Effector memory CD8-positive, alpha-beta T cell (primary cell): ENCODE measurements at places on chromosomes 7 and 10.

GRCh38 chr7:106317971-106318370 lies 33.2 kb upstream of the NAMPT start:
- no peak for DNase-seq

DNA sequence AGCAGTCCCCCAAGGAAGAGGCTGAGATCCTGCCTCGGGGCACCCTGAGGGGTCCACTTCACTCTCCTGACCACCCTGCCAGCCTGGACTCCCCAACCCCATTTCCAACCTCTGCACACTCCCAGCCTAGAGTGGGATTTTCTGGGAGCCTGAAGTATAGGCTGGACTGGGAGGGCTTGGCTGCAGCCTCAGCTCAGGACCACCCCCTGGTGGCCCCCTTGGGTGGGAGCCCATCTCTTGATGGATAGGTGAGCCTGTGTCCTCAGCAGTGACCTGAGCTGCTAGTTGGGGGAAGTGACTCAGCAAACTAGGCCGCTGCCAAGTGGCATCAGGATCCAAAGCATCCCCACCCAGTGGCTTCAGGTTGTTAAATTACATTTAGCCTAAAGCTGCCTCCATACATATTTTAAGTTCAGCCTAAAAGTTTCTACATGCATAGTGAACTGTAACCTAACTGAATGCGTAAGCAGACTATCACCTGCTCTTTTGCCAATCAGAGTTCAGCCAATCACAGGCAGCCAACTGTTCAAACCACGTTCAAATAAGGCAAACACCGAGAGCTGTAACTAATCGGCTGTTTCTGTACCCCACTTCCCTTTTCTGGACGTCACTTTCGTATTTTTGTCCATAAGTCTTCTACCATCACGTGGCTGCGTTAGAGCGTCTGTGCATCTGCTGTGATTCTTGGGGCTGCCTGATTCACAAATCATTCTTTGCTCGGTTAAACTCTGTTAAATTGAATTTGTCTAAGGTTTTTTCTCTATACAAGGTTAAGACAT lies 144.0 kb downstream of the PLPP4 start:
- no peak for DNase-seq

GRCh38 chr7:151371266-151371665 lies 29.7 kb downstream of the NUB1 start:
- DNase-seq, result no peak

DNA sequence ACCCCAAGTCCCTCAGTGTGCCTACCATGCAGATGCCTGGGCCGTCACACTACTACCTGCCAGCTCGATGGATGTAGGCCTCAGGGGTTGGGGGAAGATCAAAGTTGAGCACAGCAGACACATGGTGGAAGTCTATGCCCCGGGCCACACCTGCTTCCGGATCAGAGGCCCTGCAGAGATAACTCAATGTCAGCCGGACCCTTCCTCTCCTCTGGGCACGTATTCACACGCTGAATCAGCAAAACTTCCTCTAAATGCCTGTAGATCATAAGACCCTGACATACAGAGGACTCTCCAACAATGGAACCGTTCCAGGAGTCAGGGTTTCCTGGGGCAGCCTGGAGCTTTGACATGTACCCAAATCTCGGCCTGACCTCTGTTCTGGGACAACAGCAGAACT lies 3.7 kb downstream of the DDX56 start:
- no peak for DNase-seq

DNA sequence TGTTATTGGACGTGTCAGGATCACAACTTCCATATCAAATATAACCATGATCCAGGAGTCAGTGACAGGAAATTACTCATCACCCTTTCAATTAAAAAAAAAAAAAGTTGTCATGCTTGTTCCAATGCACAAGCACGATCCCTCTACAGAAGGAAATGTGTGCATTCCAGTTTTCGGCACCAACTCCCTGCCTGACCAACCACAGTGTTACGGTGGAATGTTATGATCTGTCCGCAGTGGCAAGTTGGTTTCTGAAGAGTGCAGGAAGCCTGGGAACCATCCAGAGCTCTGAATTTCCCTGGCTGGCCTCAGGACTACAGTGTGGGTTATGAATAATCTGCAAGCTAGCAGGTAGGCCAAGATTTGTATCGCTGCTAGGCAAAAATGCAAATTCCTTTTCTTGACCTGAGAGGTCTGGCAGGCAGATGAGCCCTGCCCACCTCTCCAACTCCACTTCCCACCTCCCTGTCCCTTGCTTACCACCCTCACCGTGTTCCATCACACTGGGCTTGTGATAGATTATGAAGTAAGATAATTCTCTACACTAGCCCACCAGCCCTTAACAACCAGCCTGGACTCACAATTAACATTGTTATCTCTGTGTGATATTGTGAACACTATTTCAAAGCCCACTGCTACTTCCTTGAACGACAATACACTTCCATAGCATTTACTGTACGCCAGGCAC lies 20.4 kb downstream of the FRMPD2 start:
- no peak for DNase-seq

- no peak for DNase-seq
These were observed 11.1 kb downstream of the PKD1L1 start for GRCh38 chr7:47937065-47937687.

DNA sequence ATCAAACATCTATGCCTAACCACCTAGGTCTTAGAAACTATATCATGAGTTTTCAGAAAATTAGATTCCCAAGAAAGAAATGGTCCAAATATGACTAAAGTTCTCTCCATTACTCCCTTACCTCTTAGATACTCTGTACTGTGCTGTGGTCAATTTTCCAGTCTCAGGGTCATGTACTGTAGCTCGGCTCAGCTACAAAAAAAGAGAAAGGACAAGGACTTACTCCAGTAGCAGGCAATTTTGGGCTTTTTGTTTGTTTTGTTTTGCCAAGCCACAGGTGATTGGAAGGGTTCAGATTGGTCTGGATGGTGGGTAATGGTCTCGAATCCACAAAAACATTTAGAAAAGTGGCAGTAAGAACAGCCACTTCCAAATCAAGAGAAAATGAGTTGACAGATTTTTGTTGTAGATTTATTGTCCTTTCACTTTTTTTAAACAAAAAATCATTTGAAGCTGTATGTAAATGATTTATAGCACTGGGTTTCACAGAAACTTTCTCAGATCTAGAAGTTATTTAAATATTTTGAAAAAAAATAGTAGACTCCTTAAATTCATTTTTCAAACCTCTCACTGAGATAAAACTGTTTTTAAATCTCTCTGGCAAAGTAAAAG lies 52.8 kb downstream of the P4HA1 start:
- DNase-seq, result no peak

DNA sequence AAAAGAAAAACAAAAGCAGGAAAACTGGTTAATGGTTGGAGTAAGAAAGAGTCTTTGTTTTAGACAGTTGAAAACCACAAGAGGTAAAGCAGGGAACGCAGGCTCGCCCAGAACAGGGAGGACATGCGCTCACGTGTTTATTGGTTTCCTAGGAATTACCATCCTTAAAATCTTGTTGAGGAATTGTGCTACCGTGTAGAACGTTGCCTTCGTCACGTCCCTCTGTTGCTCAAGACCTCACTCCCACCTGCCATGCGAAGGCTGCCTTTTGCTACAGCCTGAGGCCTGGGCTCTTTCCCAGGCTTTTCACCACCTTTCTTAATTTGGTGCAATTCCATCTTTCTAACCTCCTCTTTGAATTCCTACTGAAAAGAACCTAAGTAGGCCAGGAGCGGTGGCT lies 61.6 kb upstream of the CAMK1D start:
- no peak for DNase-seq

GRCh38 chr7:69067397-69067796 lies 530.9 kb upstream of the AUTS2 start:
- DNase-seq, result no peak

DNA sequence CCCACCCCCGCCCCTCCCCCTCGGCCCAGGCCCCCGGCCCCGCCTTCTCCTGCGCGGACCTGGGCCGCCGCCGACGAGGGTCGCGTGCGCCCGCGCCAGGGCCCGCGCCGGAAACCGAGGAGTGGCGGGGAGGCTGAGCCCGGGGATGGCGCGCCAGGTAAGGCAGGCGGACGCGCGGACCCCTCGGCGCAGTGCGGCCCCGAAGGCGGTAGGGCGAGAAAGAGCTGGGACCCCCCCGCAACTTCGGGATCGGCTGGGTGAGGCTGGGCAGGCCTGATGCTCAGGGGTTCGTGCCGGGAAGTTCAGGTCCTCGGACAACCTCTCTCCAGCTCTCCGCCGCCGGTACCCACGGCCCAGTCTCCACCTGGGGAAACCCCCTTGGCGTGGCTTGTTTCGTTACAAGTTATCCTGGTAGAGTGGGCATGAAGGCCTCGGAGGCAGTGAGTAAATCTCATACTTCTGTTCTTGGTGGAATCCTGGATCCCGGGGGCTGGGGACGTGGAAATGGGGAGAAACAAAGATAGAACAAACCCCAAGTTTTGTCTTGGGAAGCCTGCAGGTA lies 58.4 kb downstream of the ZNF467 start:
- DNase-seq, result peak; percentile 42

DNA sequence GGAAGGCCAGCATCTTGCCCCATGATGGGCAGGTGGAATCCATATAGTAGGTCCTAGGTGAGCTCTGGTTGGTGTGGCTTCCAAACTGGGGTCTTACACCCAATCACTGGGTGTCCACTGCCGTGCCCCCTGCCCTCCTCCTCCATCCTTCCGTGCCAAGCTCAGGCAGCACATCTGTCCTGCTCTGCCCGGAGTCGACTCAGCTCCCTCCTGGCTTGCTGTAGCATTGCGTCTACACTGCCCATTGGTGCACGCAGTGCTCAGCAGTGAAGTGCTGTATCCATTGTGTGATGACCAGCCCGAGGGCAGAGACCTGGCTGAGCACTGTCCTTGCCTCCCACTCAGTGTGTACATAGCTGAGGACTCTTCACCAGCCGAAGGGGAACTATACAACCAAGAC lies 148.4 kb downstream of the ADAM12 start:
- no peak for DNase-seq

DNA sequence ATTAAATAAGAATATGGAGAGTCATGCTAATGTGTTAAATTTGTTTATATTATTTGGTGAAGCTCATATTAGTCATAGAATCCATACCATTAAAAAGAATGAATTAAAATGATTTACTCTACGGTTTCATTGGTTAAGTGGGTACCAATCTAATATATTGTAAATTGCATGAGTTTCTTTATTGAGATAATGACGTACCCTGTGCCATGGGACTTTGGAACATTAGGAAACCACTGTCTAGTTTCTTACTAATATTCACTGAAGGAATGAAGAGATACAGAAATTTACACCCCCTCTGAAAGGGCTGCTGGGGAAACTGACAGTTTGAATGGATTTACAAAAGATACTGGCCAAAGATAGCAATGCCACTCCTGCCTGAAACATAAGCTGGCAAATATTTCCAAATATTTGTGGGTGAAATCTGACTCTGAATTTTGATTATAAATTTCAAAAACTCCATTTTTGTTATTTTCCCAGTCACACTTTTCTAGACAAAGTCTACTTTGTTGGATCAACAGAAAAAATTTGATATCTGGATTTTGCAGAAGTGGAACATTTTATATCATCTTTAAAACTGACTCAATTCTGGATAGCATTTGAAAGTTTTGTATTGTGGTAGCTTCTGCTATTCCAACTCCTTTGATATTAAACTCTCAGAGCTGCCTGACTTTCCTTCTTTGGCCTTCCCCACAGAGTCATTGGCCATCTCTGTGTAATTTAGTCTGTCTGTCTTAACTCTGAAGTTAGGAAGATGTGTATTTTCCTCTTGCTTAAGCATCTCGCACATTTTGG lies 22.3 kb downstream of the MDFIC start:
- DNase-seq, result no peak

- DNase-seq, result no peak
These were observed 20.6 kb upstream of the ERCC6 start for GRCh38 chr10:49559476-49559875.

- DNase-seq, result no peak
These were observed 14.8 kb downstream of the BHLHA15 start for GRCh38 chr7:98225913-98226614.

GRCh38 chr7:40301486-40302068 lies 166.8 kb downstream of the SUGCT start:
- no peak for DNase-seq

GRCh38 chr10:59655309-59655708 lies 54.3 kb downstream of the SLC16A9 start:
- DNase-seq, result no peak

DNA sequence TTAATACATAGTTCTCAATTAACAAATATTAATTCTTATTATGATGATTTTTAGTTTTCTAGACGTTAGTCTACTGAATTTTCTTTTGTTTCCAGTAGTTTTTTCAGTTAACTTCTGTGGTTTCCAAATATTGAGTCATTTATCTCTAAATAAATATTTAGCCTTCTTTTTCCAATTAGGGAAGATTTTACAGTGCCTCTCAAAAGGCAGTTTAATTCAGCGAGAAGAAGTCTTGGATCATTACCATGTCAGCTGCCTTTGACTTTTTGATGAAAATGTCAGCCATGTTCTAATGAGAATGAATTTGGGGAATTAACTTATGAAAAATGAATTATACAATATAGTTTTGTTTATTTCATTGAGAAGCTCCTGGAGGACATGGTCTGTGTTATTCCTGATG lies 90.0 kb downstream of the CDK14 start:
- DNase-seq, result no peak

DNA sequence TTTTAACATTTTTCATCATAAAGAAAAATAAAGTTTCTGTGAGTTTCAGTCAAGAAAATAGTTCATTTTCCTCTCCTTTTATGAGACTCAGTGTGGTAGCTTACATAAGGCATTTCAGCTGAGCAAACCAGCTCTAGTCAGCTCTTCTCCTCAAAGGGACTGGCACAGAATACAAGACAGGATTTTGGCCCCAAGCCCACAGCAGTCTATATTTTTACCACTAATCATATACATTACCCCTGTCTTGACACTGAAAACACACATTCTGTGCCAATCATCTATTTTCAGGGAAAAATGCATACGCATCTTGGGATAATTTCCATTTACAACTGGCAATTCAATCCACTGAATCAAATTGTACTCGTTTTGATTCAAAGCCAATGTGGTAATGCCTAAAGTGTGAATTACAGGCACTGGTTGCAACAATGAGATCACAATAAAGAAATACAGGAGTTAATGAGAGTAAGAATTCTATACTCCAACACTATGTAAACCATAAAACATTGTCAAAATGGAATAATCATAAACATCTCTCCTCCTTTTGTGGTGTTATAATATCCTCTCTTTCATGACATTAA lies 186.4 kb downstream of the CACNA2D1 start:
- DNase-seq, result no peak

DNA sequence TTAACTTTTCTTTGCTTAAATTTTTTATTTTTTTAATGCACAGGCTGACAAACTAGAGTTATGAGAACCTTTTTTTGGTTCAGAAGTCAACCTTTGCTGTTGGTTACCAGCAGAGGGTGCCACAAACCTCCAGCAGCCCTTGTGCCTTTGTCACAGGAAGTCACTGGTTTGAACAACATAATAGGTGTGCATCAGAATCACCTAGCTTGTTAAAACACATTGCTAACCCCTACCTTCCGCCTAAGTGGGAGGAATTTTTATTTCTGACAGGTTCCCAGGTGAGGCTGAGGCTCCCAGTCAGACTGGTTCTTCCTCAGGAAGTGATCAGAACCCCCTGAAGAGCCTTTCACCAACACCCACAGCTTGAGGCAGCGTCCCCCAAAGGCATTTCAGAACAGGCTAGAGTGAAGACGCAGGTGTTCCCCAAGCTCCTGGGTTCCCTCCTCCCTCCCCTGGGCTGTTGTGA lies 22.6 kb upstream of the VDAC2 start:
- DNase-seq, result peak; percentile 70

- no peak for DNase-seq
These were observed 94.2 kb upstream of the PRKCQ start for GRCh38 chr10:6674291-6674690.
